Kidney (tissue), 22 donors: ENCODE measurements at places on chromosomes 2 and 18. TPM values are rescaled to one million over a fixed set of nuclear protein-coding genes. Genes with fewer than 3 reads are reported as not detected.

UNC80 gene
- total RNA-seq, result 0.06 TPM

UGT1A9 gene
- 1.4 TPM for total RNA-seq

PSTPIP2 gene
- 11.1 TPM for total RNA-seq

DNAH7 gene
- 15.7 TPM for total RNA-seq

FZD7 gene
- 14.0 TPM for total RNA-seq

GRCh38 chr2:34570266-34570872 lies 971.3 kb upstream of the FAM98A start:
- no peak for DNase-seq
- no peak overlapping the region for H3K27ac ChIP-seq
- H3K36me3 ChIP-seq, result no peaks in the 10 kb centered on the region
- H3K4me1 ChIP-seq, result no peaks in the 10 kb centered on the region
- H3K27me3 ChIP-seq, result no peaks in the 10 kb centered on the region
- H3K4me3 ChIP-seq, result peak overlapping the region; percentile 35

DNA sequence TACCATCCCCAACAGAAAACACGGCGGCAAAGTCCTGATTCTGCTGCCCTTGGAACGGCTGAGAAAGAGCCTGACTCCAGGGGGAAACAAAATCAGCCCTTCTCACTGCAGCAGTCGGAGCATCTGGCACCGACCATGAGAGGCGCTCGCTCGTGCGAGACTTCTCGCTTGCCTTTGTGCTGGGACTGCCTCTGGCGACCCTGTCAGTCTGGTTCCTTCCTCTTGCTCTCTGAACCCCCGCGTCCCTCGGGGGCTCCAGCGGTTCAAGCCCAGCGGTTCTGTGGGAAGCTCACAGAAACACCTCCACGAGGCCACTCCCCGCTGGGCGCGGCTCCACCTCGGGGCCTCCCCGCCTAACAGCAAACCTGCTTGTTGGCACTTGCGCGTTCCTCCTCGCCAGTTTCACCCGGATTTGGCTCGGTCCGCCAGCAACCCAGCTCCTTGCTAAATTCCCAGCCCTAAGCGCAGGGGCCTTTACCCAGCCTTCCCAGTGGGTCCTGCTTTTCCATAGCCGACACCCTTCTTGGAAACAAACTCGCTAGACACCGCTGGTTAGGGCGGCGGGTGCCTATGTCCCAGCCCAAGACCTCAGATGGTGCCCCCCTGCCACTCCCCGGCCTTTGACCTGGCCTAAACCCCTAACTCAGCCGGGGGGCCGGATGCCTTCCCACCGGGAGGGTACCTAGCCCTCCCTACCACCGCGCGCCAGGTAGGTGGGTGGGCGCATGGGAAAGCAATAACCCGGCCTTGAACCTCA lies 2.2 kb downstream of the RND3 start:
- H3K4me3 ChIP-seq, result peak overlapping the region; percentile 92
- no peaks in the 10 kb centered on the region for H3K36me3 ChIP-seq
- no peaks in the 10 kb centered on the region for H3K4me1 ChIP-seq
- no peaks in the 10 kb centered on the region for H3K27me3 ChIP-seq

GRCh38 chr2:34161549-34161948 lies 562.5 kb upstream of the FAM98A start:
- no peak overlapping the region for H3K4me3 ChIP-seq
- no peaks in the 10 kb centered on the region for H3K27me3 ChIP-seq
- H3K36me3 ChIP-seq, result no peaks in the 10 kb centered on the region
- no peak overlapping the region for H3K27ac ChIP-seq
- no peak for DNase-seq
- H3K4me1 ChIP-seq, result no peaks in the 10 kb centered on the region

GRCh38 chr2:184372484-184372883 lies 225.8 kb upstream of the ZNF804A start:
- no peak for DNase-seq
- H3K27me3 ChIP-seq, result no peaks in the 10 kb centered on the region
- no peaks in the 10 kb centered on the region for H3K36me3 ChIP-seq
- no peaks in the 10 kb centered on the region for H3K4me1 ChIP-seq
- H3K27ac ChIP-seq, result no peak overlapping the region
- H3K4me3 ChIP-seq, result no peak overlapping the region

DNA sequence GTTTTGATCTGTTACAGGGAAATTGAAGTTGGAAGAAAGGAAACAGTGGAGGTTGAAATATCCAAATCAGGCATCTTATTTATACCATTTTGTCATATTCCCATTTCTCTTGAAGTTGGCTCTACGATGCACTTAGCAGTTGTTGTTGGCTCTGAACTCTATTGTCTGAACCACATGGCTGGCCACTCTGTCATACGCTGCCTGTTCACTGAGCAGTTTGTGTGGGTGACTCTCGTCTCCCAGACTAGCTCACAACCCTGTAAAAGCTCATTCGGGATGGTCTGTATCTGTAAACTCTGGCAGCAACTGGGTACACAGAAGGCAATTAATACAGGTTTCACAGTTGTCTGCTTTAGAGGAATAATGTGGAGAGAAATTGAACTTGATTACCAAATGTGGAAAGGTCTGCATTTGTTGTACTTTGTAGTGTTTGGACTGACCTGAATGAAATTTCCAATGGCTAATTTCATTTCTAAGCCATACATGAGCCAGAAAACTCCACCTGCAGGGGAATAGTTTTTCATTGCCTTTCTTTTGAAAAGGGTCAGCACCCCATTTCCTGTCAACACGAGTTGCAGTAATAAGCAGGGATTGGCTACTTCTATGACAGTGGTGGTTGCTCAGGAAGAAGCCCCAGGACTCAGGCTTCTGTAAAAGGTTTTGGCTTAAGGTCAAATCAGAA lies 378.2 kb downstream of the OSR1 start:
- H3K27ac ChIP-seq, result no peak overlapping the region
- no peaks in the 10 kb centered on the region for H3K36me3 ChIP-seq

GRCh38 chr18:47754311-47755101 lies 176.0 kb downstream of the SMAD2 start:
- H3K4me3 ChIP-seq, result no peak overlapping the region
- H3K4me1 ChIP-seq, result no peaks in the 10 kb centered on the region
- H3K27ac ChIP-seq, result no peak overlapping the region
- H3K36me3 ChIP-seq, result no peaks in the 10 kb centered on the region

DNA sequence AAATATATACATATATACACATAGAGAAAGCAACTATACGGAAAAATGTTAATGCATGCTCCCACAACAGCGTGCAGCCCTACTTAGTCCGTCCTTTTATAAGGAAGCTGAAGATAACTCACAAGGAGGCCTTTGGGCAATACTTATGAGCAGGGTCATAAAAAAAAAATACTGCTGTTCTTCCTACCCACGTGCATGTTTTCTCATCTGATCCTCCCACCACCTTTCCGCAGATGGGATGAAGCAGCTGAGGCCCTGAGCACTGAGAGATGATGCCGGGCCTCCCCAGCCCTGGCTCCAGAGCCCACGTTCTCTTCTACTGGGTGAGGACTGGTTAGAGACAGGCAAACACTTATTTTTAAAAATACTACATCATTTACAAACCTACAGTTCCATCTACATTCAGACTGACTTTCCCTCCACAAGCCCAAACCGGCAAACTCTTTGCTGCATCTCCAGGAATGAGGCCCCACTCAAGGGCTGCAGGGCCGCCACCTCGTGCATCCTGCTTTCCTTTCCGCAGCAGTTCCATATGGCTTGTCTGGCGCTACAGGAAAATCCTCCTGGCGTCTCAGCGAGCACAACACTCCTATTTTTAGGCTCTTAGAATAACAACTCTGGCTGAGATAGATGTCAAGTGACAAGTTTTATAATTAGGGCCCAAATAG lies 41.6 kb downstream of the TBC1D8 start:
- H3K4me3 ChIP-seq, result no peak overlapping the region
- no peaks in the 10 kb centered on the region for H3K36me3 ChIP-seq
- H3K27ac ChIP-seq, result peak overlapping the region; percentile 45

- H3K27ac ChIP-seq, result peak overlapping the region; percentile 98
- no peaks in the 10 kb centered on the region for H3K27me3 ChIP-seq
- H3K4me3 ChIP-seq, result peak overlapping the region; percentile 75
- DNase-seq, result peak; percentile 62
- H3K4me1 ChIP-seq, result peaks cover 5% of the 10 kb centered on the region
Measured at GRCh38 chr18:2654169-2654927, 1.2 kb upstream of the SMCHD1 start.

DNA sequence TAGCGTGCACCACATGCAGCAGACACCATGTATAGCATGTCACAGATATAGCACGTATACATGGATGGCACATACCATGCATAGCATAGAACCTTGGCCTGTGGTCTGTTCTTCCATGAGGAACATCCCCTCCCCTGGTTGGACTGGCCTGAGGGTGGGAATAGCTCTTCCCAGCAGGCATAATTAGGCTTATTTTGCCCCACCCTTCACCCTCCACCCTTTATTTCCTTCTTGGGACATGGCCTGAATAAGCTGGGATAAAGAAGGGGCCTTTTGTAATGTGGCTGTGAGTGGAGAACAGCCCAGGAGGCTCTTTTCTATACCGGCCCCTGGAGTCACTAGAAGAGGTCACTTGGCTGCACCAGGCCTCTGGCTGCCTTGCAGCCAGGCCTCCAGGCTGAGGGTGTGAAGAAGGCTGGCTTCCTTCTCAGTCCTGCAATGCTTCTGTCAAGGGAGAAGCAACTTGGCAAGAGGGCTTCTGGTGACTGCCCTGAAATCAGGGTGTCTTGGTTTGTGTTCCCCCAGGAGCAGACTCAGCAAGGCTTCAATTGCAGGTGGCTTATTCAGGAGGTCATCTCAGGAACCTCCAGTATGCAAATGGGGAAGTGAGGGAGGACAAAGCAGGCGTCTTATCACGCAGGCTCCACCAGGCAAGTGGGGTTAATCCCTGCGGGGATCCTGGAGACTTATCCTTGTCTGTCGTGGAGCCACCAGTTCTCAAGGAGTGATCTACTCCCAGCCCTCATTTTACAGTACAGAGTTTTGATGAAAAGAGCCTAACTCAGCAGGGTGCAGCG lies 68.2 kb downstream of the HS6ST1 start:
- H3K4me3 ChIP-seq, result no peak overlapping the region
- no peaks in the 10 kb centered on the region for H3K4me1 ChIP-seq
- DNase-seq, result peak; percentile 10
- H3K36me3 ChIP-seq, result no peaks in the 10 kb centered on the region
- no peaks in the 10 kb centered on the region for H3K27me3 ChIP-seq

- H3K27ac ChIP-seq, result no peak overlapping the region
- no peaks in the 10 kb centered on the region for H3K4me1 ChIP-seq
Measured at GRCh38 chr2:135926605-135927004, 50.4 kb upstream of the MCM6 start.

- H3K27me3 ChIP-seq, result peaks cover 25% of the 10 kb centered on the region
- H3K27ac ChIP-seq, result no peak overlapping the region
- H3K4me1 ChIP-seq, result no peaks in the 10 kb centered on the region
- DNase-seq, result no peak
Measured at GRCh38 chr2:206277503-206277902, 3.0 kb downstream of the ZDBF2 start.

DNA sequence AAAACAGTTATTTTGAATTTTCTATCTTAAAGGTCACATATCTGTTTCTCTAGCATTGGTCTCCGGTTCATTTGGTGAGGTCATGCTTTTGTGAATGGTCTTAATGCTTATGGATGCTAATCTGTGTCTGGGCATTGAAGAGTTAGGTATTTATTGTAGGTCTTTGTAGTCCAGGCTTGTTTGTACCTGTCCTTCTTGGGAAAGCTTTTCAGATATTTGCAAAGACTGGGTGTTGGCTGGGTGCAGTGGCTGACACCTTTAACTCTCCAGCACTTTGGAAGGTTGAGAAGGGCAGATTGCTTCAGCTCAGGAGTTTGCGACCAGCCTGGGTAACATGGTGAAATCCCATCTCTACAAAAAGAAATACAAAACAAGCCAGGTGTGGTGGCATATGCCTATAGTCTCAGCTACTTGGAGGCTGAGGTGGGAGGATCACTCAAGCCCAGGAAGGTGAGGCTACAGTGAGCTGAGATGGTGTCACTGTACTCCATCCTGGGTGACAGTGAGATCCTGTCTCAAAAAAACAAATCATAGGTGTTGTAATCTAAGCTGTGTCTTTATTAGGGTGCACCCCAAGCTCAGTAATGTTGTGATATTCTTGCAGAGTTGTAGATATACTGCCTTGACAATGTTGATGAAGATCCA lies 82.3 kb downstream of the FAM117B start:
- H3K27ac ChIP-seq, result no peak overlapping the region
- no peaks in the 10 kb centered on the region for H3K36me3 ChIP-seq
- no peaks in the 10 kb centered on the region for H3K27me3 ChIP-seq
- H3K4me1 ChIP-seq, result peaks cover 3% of the 10 kb centered on the region

DNA sequence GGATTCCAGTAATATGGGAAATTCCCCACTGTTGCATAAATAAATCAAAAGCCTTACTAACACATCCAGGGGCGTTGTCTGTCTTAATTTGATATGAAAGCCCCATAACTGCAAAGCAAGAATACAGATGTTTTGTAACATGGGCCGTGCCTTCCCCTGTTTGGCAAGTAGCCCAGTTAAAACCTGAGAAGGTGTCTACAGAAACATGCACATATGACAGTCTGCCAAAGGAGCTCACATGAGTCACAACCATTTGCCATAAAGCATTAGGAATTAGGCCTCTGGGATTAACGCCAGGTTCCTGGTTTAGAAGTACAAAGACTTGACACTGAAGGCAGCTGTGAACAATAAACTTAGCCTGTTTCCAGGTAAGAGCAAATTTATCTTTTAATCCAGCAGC lies 43.1 kb upstream of the LONRF2 start:
- no peaks in the 10 kb centered on the region for H3K36me3 ChIP-seq
- DNase-seq, result no peak
- H3K27ac ChIP-seq, result no peak overlapping the region
- H3K27me3 ChIP-seq, result no peaks in the 10 kb centered on the region
- H3K4me1 ChIP-seq, result no peaks in the 10 kb centered on the region

DNA sequence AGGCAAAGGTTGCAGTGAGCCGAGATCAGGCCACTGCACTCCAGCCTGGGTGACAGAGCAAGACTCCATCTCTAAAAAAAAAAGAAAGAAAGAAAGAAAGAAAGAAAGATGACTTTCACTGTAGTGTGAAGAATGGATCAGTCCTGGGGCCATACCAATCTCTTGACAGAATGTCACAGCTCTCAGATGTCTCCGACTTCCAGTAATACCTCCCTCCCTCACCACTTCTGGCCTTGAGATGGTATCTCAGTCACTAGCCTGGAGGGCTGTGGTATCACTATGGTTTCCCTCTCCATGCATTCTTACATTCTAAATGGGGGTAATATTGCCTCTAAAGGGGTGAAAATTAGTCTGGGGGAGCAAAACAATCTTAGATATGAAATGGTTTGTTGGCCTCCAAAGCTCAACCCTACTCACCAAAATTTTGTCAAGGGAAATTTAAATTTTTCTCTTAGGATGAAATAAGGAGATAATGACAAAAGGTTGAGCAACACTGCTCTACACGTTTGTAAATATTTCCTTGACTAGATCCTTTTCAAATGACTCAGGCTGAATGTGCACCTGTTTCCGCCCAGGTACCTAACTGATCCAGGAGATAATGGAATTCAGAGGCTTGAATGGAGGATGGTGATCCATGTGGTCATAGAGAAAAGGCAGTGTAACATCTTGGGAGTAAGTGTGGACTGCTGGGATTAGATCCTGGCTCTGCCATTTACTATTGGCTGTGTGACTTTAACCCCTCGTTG lies 19.9 kb upstream of the SPRED2 start:
- no peak for DNase-seq
- H3K27ac ChIP-seq, result no peak overlapping the region
- H3K27me3 ChIP-seq, result no peaks in the 10 kb centered on the region
- no peaks in the 10 kb centered on the region for H3K4me1 ChIP-seq
- H3K36me3 ChIP-seq, result no peaks in the 10 kb centered on the region
- H3K4me3 ChIP-seq, result no peak overlapping the region

- DNase-seq, result no peak
- no peaks in the 10 kb centered on the region for H3K36me3 ChIP-seq
- no peak overlapping the region for H3K27ac ChIP-seq
- H3K27me3 ChIP-seq, result no peaks in the 10 kb centered on the region
- H3K4me1 ChIP-seq, result no peaks in the 10 kb centered on the region
Measured at GRCh38 chr18:11407940-11408339, 201.5 kb upstream of the SLC35G4 start.

GRCh38 chr18:50791599-50792438 lies 28.0 kb downstream of the MRO start:
- no peak overlapping the region for H3K4me3 ChIP-seq
- H3K27me3 ChIP-seq, result no peaks in the 10 kb centered on the region
- DNase-seq, result no peak
- no peak overlapping the region for H3K27ac ChIP-seq
